ENCODE measurements at places on chromosomes 2 and 18.

GRCh38 chr18:43719267-43719795 lies 442.0 kb upstream of the SYT4 start:
- no peak for DNase-seq

GRCh38 chr2:69168950-69169654 lies 156.1 kb downstream of the ANTXR1 start:
- no peak for DNase-seq

GRCh38 chr2:225033440-225034318 lies 8.6 kb downstream of the DOCK10 start:
- no peak for DNase-seq

- no peak for DNase-seq
Measured at GRCh38 chr2:86193901-86194567, 1.2 kb downstream of the IMMT start.

DNA sequence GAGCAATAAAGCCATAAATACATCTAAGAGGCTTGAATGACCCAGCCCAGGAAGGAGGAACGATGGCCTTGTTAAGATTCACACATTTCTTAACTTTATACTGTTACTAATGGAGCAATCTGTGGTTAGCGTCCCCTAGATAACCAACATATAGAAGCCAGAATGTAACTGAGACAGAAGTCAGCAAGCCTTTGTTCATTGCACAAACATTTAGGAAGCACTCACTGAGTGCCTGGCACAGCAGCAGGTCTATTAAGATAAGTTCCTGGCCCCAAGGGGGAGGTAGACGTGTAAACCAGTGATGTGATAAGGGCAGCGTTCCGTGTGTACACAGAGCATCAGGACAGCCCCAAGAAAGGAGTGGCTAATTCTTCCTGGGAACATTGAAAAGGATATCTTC lies 63.6 kb upstream of the ATL2 start:
- DNase-seq: no peak

GRCh38 chr2:128638341-128639119 lies 319.9 kb upstream of the HS6ST1 start:
- DNase-seq: no peak

DNA sequence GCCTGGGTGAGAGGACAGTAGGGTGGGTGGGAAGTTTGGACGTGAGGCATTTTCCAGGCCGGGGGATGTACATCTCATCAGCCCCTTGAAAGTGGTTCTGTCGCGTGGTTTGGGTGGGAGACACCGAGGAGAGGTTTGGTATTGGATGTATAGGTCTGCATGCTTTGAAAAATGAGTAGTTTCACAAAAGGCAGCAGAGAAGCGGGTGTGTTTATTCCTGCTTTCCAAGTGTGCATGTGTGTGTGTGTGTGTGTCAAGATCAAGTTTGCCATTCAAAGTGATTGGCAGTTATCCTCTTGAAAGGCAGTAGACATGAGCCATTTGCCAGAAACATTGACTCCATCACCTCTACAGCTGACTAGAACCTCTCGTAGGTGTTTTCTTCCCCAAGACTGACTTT lies 423.1 kb upstream of the POU3F3 start:
- no peak for DNase-seq

DNA sequence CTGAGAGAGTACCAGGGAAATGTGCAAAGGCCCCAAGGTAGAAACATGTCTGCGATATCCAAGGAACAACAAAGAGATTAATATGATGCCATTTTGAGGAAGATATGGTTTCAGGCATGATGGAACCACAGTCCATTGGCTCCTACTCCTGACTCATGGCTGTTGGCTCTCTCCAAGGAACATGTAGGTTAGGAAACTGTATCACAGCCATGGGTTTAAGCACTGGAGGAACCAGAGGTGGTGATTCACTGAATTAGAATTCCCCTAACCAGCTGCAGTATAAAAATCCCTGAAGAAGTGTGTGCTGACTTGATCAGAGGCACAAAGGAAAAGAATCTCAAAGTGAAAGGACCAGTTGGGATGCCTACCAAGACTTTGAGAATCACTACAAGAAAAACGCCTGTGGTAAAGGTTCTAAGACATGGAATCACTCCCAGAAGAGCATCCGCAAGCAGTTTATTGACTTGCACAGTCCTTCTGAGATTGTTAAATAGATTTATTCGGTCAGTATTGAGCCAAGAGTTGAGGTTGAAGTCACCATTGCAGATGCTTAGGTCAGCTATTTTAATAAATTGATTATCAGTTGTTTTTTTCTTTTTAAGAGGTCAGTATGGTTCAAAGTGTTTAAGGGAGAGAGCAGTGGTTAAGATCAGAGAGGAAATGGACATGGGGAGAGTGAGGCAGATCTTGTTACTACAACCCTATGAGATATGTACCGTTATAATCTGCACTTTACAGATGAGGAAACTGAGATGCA lies 110.7 kb upstream of the OTX1 start:
- no peak for DNase-seq

DNA sequence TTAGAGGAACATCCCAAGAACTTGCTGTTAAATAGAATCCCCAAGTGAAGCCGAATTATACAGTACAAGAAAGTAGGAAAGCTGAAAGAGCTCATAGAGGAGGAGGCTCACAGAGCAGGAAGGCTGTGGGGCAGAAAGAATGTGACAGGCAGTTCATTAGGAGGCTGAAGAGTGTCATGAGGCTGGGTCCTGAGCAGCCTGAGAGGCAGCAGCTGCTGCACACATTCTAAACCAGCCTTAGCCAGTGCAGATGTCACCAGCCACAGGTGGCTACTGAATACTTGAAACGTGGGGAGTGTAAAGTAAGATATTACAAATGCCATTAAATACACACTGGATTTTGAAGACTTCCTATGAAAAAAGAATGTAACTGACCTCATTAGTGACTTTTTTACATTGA lies 490.2 kb upstream of the KLHL29 start:
- DNase-seq: no peak

GRCh38 chr2:23050388-23050787 lies 334.6 kb upstream of the KLHL29 start:
- no peak for DNase-seq

- DNase-seq: no peak
Measured at GRCh38 chr2:239884875-239885274, 140.3 kb downstream of the NDUFA10 start.

DNA sequence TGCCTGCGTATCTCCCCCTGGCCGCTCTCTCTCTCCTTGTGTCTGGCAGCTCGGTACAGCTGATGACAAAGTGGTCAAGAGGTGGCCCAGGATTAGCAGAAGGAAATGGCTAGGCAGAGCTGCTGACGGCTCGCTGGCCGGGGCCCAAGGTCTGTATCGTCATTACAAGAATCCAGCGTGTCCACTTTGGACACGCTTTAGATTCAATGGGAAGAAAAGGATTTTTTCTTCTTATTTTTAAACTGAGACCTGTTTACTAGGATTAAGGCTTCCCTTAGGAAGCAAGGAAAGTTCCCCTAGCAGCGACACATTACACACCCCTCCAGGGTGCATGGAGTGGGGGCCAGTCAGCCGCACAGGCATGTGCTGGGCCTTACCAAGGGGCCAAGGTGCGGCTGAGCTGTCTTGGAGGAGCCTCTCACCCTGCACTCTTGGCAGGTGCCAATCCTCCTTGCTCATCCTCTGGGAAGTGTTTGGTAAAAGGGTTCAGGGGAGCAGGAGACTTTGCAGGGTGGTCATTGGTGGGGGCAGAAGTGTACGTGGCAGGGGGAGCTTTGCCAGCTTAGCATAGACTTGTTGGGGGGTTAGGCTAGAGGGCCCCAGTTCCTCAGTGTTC lies 76.8 kb downstream of the POLR1A start:
- DNase-seq: no peak

DNA sequence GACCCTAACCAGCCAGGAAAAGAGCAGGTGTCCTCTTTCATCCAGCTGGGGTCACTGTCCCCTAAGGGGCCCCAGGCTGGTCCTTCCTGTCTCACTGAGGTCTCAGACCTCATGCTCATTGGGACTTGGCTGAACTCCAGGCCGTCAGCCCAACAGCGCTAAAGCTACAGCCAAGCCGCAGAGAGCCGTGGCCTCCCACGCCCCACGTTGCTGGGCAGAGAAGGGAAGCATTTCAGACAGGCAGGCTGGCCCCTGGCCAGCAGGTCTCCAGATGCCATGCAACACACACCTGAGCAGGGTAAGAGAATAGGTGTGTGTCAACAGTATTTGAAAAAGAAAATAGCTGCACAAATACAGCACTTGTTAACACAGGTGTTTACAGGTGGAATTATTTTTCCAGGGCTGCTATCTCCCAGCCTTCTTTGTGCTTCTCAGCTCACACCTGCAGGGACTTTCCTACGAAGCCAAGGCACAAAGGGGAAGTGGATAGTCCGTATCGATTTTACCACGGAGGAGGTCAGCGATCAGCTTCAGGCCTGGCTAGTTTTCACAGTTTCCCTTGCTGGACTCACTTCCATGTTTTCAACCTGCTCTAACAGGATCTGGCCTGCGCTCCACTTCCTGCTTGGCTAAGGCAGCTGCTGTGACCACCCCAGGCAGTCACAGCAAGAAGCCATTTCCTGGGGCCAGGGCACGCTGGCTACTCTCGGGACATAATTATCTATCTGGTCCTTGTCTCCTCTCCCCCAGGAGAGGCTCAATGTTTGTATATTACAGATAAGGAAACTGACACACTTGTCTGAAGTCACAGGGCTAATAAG lies 156.1 kb upstream of the ID2 start:
- no peak for DNase-seq

- peak; percentile 17 for DNase-seq
Measured at GRCh38 chr18:48455555-48456478, 46.6 kb upstream of the ZBTB7C start.

- DNase-seq: no peak
Measured at GRCh38 chr2:176638167-176639015, 369.1 kb downstream of the MTX2 start.

GRCh38 chr2:85731606-85732005 lies 22.2 kb upstream of the ATOH8 start:
- no peak for DNase-seq

- no peak for DNase-seq
Measured at GRCh38 chr2:200585340-200585729, 479 bp upstream of the AOX1 start.

DNA sequence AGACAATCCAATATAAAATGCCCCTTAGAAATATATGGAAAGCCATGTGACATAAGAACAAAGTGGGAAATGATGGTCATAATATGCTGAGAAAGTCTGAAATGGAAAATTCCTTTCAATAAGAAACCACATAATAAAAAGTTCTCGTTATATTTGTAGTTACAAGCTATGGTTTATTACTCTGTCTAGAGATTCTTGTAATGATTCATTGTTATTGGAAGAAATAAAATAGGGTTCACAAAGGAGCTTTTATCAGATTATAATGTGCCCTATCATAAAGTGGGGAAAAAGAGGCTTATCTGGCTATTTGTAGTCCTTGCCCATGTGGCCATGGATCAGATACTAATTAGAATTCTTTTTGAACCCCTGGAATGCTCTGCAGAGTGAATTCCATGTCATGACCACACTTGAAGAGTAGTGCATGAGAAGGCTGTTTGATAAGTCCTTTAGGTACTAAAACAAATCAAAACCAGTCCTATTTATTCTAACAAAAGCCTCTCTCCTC lies 420.7 kb upstream of the NRP2 start:
- DNase-seq: no peak

DNA sequence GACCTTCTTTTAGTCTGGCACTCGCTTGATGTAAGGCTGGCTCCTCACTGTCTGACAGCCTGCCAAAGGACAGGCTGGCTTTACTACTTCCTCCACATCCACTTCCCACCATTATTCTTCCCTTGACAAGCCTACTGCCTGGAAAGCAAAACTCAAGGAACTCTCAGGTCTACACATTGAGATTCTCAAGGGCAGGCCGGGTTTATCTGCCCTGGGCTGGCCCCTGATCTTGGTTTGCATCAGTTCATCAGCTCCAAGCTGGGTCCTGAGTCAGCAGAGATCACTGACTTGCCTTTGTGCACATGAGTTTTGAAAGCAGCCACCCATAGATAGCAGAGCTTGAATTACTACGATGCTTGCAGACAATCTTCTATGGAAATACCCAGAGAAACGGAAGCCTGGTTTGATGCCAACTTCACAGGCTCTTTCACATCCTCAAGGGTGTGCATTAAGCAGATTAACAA lies 53.9 kb downstream of the KCTD18 start:
- no peak for DNase-seq

DNA sequence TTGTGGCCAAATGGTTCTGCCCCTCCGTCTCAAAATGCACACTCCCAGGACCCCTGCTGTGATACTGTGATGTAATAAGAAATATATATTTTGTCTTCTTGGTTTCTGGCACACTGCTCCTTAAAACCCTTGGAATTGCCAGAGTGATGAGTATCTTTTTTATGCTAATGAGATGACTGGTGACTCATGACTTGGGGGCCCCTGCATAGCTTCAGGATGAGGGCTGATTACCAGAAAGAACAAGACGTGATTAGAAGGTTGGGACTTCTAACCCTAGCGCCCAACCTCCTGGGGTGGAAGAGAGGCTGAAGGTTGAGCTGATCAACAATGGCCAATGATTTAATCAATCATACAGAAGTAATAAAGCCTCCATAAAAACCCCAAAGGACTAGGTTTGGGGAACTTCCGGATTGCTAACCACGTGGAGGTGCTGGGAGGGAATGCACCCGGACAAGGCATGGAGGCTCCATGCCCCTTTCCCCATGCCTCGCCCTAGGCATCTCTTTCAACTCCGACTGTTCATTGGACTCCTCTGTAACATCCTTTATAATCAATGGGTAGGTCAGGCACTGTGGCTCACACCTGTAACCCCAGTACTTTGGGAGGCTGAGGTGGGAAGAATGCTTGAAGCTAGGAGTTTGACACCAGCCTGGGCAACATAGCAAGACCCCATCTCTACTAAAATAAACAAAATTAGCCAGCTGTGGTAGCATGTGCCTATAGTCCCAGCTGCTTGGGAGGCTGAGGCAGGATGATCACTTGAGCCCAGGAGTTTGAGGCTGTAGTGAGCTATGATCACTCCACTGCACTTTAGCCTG lies 89.1 kb downstream of the HS1BP3 start:
- DNase-seq: no peak

DNA sequence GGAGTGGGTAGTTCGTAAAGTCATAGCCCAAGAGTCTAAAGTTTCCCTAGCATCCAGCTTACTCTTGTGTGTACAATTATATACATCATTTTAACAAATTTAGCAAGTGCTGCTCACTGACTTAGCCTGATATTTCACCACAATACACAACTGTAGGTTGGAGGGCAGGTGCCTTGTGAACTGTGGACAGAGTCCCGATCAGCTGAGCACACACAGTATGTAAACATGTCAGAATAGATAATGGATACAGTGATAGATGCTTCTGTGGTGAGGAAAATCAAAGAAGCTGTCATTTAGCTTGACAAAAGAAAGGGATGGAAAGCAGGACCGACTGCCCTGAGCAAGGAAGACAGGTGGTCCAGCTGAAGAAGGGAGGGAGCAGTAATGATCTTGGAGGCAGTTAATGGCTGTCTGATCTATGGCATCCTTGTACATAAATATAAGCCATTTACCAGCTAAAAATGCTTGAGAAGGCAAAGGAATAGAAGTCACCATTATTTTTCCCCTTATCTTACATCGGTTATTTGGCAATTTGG lies 372.8 kb upstream of the UBE2E3 start:
- no peak for DNase-seq

GRCh38 chr2:68375582-68375981 lies 10.5 kb downstream of the PLEK start:
- no peak for DNase-seq
